ENCODE measurements at places on chromosomes 2 and 18.

DNA sequence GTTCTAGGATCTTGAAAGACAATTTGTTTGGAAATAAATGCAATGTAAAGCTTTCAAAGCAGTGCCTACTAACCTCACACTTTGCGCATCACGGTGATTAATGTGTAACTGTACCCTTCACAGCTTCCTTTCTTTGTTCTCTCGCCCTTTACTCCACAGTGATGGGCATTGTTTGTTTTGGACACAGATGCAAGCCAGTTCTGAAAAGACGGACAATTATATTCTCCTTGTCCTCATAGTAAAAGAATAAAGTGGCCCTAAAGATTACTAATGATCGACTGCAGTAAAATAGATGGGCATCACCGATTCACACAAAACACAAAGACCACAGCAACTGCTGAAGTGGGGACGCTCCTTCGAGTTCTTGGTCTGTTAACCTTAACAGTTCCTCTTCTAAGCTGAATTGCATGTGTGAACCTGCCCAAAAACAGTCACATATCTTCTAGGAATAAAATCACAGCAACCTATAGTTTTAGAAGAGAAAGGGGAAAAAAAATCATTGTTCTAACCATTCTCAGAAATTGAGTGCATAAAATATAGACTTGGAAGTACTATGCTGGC lies 7.7 kb downstream of the L3MBTL4 start:
- no peak for DNase-seq

- no peak for DNase-seq
Measured at GRCh38 chr2:170571612-170572011, 143.5 kb upstream of the SP5 start.

DNA sequence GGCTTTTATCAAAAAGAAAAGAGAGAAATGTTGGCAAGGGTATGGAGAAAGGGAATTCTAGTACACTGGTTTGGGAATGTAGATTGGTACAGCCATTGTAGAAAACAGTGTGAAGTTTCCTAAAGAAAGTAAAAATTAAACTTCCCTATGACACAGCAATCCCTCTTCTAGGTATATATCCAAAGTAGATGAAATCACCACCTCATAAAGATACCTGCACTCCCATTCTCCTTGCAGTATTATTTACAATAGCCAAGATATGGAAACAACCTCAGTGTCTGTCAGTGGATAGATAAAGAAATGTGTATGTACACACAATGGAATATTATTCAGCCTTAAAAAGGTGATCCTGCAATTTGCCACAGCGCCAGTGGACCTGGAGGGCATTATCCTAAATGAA lies 147.2 kb upstream of the NOSTRIN start:
- DNase-seq: no peak

GRCh38 chr18:6257950-6258349 lies 156.8 kb downstream of the L3MBTL4 start:
- no peak for DNase-seq

DNA sequence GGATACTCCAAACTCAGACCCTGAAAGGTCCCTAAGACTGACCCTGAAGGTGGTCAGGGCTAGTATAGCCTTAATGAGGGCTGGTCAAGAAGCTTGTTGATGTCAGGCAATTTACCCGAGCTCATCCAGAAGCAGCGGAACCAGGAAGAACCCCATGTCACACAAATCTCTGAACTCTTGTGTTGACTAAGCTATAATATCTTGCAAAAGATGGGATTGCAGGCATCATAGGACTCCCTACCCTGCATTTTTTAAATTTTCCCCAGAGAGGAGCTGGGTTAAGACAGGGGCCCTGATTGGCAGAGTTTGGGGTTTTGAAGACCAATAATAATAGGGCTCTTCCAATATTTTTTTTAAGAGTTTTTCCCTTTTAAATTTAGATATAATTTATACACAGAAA lies 2.0 kb upstream of the PLEKHB2 start:
- DNase-seq: no peak

GRCh38 chr18:43170586-43170985 lies 55.1 kb upstream of the RIT2 start:
- no peak for DNase-seq

DNA sequence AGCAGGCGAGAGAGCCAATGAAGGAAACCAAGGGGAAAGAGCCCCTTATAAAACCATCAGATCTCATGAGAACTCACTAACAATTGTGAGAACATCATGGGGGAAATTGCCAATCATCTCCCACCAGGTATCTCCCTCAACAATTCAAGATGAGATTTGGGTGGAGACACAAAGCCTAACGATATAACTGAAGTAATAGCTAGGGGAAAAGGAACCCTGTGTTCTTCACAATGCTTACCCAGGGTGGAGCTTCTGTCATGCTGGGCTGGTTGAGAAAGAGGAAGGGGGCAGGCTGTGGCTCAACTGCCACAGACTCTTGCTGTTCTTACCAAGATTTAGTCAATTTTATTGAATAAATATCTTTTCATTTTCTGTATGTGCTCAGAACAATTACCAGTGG lies 392.1 kb upstream of the HS6ST1 start:
- DNase-seq: no peak

DNA sequence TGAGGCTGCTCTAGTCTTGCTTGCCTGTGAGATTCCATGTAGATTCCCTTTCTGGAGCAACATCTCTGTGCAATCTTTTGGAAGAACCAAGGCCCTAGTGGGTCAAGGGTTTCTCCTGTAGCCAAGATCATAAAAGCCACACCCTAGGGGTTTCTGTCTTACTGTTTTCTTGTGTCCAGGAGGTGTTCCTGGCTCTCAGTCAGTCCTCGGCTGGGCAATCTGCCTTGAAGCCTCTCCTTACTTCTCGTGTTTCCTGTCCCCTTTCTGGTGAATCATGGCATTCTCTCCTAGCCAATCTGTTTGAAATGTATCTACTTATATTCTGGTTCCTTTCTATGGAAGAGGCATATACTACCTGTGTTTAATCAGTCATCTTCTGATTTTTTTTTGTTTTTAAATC lies 484.8 kb upstream of the UBE2E3 start:
- DNase-seq: no peak

DNA sequence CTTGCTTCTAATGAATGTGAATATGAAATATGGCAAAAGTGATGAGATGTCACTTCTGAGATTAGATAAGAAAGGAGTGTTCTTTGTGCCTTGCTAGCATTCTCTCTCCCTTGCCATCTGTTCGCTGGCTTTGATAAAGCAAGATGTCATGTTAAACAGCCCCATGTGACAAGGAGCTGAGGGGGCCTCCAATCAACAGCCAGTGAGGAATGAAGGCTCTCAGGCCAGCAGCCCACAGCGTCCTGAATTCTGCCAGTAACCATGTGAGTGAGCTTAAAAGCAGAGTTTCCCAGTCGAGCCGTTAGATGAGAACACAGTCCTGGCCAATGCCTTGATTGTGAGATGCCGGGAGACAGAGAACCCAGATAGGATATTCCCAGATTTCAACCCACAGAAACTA lies 198.8 kb downstream of the IRS1 start:
- DNase-seq: no peak

GRCh38 chr2:112634153-112634873 lies 11.4 kb upstream of the SLC20A1 start:
- DNase-seq: no peak

- no peak for DNase-seq
Measured at GRCh38 chr2:61959381-61960293, 54.2 kb downstream of the COMMD1 start.

- DNase-seq: no peak
Measured at GRCh38 chr2:137444970-137445369, 519.3 kb upstream of the HNMT start.

DNA sequence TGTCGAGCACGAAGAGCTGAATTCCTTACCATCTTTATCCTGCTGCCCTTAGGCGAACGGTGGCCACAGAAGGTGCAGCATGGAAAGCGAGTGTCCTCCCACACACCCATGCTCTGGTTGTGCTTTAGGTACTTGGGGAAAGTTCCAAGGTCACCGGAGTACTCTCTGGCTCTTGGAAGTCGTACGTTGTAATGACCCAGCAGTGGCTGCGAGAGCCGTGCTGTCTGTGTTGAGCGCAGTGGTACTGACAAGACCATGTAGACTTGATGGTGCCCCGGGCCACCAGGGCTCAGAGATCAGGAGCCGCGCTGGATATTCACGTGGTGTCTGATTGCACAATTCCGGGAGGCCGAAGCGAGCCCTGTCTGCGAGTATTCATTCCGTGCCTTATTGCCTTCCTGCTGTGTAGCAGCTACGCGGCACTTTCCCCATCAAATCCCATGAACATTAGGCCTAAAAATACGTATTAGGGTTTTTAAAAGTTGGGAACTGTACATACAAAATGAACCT lies 222.0 kb downstream of the ZNF516 start:
- DNase-seq: no peak

- no peak for DNase-seq
Measured at GRCh38 chr2:86072271-86072858, 33.3 kb downstream of the POLR1A start.

- peak; percentile 23 for DNase-seq
Measured at GRCh38 chr2:179020156-179020750, 29.7 kb downstream of the CCDC141 start.

- no peak for DNase-seq
Measured at GRCh38 chr2:136801661-136802060, 36.3 kb downstream of the THSD7B start.

DNA sequence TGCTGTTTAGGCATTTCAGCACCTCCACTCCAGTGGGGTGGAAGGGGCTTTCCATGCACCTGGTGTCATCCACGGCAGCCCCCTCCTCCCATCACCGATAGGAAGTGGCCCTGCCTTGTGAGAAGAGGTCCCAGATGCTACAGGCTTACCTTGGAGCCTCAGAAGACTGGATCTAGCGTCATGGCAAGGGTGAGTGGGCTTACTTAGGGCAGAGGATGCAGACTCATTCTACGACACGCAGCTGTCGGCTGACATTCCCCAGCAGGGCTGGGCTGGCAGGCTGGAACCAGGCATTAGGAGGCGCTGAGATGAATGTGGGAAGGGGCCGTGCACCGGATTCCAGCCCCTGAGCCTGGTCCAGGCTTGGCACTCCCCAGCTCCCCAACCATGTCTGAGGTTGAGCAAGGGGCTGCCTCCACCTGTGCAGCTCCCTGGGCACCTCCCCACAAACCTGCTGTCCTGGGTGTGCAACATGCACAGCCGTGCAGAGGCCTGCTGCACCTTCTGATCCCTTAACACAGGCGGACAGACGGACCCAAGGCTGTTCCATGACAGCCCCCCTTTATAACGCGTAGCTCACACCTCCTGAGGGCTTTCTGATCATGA lies 1.7 kb upstream of the PRLH start:
- DNase-seq: no peak

DNA sequence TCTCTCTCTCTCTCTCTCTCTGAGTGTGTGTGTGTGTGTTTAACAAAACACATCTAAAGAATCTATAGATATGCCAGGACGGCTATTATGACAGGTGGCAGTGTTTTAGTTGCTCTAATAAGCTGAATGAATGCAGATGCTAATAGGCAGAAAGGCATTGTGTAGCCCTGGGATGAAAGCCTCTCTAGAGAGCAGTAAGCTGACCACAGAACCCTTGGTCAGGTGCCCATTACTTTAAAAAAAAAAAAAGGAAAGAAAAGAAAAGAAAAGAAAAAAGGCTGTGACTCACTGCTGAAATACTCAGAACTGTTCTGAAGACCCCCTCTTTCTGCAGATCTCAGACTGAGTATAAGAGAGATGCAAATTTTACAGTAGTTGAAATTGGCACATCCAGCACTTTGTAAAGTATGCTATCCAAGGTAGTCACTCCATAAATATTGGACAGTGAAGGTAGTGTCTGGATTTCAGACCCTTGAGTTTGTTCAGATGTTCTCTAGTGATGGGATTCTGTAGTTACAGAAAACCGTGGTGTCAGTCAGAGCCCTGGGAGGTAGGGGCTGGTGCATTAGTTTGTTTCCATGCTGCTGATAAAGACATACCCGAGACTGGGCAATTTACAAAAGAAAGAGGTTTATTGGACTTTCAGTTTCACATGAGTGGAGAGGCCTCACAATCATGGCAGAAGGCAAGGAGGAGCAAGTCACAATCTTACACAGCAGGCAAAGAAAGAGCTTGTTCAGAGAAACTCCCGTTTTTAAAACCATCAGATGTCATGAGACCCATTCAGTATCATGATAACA lies 30.9 kb downstream of the OSBPL6 start:
- DNase-seq: no peak

GRCh38 chr2:70081221-70081620 lies 6.1 kb upstream of the PCBP1 start:
- DNase-seq: no peak

DNA sequence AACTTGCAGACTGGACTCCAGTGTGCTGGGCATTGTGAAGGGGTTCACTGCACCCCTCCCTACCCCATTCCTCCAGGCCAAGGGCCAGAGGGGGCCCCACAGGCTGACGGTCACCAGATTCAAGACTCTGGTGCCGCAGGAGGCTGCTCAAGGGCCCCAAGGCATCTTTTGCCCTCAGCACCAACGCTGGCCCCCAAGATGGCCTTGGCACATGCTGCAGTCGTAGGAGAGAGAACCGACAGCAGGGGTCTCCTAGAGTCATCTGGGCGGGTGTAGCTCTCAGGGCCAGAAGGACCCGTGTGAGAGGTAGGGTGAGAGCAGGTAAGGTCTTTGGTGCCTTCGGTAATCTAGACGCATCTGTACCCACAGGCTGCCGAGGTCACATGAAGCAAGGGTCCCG lies 18.7 kb upstream of the ODC1 start:
- DNase-seq: no peak

GRCh38 chr2:127415593-127416505 lies 2.4 kb upstream of the PROC start:
- peak; percentile 76 for DNase-seq

- no peak for DNase-seq
Measured at GRCh38 chr2:235394278-235394828, 99.5 kb upstream of the AGAP1 start.

- no peak for DNase-seq
Measured at GRCh38 chr2:210432633-210433032, 43.9 kb downstream of the LANCL1 start.

DNA sequence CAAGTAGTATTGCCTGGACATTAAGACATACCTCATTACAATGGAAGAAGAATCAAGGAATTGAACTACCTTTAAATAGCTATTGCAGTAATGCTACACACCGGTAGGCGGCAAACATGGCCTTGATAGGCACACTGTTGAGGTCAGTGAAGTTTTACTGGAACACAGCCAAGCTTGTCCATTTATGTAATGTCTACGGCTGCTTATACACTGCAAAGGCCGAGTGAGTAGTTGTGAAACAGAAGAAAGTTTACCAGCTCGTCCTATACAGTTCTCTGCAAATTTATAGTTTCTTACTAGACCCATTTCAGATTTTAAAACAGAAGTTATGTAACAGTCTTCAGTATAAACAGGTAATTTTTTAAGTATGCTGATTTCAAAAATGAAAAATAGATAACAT lies 38.8 kb downstream of the PPP4R1 start:
- DNase-seq: no peak

- DNase-seq: no peak
Measured at GRCh38 chr2:240289701-240290431, 145.6 kb upstream of the GPC1 start.

- no peak for DNase-seq
Measured at GRCh38 chr2:152456262-152456661, 121.3 kb downstream of the FMNL2 start.

DNA sequence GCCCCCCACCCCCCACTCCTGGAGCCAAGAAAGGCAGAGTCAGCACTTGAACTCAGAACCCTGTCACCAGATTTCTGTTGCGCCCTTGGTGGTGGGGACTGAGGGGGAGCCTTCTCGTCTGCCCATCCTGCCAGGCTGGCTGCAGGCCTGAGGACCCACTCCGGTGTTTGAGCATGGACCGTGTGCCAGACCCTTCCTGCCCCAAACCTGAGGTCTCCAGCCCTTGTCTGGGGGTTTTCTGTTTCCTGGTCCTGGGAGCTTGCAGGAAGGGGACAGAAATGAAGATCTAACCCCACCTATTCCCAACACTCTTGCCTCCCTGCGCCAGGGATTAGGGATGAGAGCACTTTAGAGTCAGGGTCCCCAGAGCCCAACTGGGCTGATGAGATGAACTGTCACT lies 190.6 kb downstream of the HAUS1 start:
- no peak for DNase-seq
